ENCODE measurements at places on chromosomes 16 and 17.

GRCh38 chr16:24838554-24839266 lies 7.1 kb upstream of the SLC5A11 start:
- no peak for DNase-seq

DNA sequence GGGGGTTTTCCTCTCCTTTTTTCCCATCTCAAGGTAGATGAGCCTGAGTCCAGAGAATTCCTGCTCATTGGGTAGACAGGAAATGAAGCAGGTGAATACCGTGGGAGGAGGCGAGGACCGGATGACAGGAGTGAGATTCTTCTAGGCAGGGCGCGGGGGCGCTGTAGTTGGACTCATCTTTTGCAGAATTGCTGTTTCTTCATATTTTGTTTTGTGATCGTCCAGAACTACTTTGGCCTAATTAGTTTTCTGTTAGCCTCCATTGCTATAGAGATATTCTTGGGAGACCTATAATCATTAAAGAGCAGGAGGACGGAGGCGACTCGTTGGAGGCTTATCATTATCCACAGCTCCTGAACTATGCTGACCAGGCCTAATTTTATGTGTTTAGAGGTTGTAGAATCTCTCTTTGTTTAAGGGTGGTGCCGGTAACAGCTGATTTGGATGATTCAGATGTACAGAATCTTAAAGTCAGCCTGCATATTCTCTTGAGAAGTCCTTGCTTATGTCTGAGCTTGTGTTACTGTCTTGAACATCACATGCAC lies 650 bp downstream of the ATP6V0A1 start:
- no peak for DNase-seq

DNA sequence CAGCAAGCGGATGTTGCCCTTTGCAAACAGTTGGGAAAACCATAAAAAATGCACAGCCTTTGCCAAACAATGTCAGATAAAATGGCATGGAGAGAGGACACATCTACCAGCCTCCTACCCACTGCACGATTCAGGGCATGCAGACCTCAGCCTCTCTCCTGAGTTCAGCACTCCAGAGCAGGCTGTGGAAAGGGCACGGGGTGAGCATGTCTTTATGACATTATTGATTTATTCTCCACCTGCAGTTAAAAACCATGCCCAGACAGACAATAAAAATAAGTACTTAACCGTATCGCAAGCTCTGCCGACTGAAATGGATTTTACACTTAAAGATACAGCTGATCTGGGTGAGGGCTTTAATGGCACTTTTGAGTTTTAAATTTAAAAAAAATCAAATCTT lies 127.1 kb downstream of the MAF start:
- no peak for DNase-seq

DNA sequence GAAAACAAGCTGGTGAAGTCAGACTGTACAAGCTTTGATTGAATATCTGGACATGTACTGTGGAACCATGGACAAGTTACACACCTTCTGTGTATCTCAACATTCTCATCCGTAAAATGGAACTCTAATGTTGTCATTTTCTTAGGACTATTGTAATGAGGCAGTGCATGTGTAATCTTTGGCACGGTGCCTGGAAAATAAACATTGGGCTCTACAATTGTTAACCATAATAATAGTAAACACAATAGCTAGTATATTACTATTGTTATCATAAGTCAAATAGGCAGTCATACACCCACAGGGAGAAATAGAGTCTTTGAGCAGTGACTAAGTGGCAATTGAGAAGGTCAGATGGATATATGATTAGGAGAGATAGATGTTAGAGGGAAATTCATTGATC lies 39.8 kb upstream of the ANKFN1 start:
- DNase-seq = no peak

DNA sequence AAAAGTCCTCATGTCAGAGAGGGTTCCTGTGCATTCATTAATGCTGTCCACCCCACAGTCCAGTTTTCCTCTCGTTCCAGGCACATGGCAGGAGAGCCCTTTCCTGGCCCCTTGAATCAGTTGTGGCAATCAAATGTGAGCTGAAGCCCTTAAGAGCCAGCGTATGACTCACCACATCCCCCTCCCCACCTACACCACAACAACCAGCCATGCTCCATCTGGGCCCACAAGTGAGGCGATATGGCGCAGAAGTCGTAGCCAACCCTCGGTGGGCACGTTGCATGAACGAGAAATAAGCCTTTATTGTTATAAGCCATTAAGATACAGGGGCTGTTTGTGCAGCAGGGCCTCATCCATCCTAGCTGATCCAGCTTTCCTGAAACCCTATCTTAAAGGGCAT lies 28.2 kb downstream of the GRIN2A start:
- no peak for DNase-seq

- no peak for DNase-seq
Measured at GRCh38 chr17:80986046-80986445, 5.6 kb upstream of the CHMP6 start.

DNA sequence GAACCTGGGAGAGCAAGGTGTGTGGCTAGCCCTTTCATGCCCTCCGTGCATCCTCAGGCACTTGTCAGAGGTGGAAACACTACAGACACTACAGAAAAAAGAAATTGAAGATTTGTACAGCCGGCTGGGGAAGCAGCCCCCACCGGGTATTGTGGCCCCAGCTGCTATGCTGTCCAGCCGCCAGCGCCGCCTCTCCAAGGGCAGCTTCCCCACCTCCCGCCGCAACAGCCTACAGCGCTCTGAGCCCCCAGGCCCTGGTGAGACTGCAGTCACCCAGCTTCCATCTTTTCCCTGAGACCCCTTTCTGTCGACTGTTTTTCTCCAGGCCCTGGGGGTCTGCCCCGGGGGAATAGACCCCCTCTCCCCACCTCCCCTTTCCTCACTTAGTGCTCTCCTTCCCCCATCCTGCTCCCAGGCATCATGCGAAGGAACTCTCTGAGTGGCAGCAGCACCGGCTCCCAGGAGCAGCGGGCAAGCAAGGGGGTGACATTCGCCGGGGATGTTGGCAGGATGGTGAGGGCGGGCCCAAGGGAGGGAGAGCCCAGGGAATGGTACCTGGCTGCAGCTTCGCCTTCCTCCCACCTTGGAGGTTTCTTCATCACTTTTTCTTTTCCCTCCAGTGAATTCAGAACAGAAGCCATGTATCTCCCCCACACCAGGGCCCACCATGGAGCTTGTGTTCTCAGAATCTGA lies 2.3 kb downstream of the COA3 start:
- no peak for DNase-seq
